ENCODE measurements at places on chromosomes 7 and 10. TPM values are rescaled to one million over a fixed set of nuclear protein-coding genes. Genes with fewer than 3 reads are reported as not detected.

DNA sequence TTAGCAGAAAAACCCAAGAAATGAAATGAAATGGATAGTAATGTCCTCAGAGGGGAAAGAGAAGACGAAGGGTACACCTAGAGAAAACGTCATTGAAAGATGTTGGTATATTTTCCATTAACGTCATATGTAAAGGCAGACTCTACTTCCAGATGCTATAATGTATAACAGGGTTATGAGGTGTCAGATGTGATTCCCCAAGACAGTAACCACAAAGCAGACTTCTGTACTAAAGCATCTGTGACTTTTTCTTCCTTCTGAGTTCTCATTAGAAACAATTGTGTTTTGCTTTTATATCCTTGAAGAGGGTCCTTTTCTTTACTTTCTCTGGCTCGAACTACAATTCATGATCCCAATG is 37.4 kb downstream of the LRRC72 start:
- no peak for DNase-seq

DNA sequence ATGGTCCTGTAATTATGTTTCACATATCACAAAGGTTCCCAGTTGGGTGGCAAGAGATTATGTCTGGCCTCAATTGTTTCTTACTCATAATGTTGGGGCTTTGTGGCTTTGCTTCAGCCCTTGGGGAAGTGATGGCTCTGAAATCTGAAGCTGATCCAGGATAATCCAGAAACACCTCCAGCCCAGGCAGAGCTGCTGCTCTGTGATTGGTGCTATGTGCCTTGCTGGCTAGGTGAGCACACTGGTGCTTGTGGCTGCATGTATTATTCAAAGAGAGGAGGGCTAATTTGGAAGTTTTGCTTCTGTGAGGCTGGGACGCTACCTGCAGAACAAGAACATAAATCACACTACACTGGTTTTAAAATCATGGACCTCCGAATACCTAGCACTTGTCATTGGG is 346.6 kb upstream of the MGMT start:
- no peak for DNase-seq

GRCh38 chr10:21318540-21319167 is 206.8 kb downstream of the SKIDA1 start:
- DNase-seq, result no peak

DNA sequence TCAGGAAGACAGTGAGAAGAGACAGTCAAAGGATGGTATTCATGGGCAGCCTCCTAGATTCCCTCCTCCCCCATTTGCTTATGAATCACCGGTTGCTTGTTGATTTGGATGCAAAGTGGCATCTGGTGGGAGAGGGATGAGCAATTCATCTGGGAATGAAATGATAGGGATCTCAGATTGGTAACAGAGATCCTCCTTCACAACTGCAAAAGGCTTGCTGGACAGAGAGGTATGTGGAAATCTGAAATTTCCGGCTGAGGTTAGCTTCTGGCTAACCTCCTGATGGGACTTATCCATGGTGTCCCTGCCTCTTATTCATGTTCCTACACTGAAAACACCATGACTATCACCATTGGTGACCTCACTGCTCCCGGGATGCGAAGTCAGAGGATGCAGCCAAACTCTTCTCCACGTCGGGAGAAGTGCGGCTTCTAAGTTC is 48.4 kb upstream of the PODXL start:
- DNase-seq, result peak; percentile 68

DNA sequence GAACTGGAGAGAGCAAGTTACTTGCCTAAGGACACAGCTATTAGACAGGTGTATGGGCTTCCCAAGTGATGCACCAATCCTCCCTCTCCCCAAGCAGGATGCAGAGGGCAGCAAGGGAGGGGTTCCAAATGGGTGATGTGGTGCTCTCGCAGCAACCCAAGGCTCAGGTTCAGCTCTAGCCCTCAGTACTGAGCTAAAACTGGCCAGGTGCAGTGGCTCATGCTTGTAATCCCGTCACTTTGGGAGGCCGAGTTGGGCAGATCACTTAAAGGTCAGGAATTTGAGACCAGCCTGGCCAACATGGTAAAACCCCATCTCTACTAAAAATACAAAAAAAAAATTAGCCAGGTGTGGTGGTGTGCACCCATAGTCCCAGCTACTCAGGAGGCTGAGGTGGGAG is 40.7 kb downstream of the GPRIN2 start:
- DNase-seq, result no peak

DNA sequence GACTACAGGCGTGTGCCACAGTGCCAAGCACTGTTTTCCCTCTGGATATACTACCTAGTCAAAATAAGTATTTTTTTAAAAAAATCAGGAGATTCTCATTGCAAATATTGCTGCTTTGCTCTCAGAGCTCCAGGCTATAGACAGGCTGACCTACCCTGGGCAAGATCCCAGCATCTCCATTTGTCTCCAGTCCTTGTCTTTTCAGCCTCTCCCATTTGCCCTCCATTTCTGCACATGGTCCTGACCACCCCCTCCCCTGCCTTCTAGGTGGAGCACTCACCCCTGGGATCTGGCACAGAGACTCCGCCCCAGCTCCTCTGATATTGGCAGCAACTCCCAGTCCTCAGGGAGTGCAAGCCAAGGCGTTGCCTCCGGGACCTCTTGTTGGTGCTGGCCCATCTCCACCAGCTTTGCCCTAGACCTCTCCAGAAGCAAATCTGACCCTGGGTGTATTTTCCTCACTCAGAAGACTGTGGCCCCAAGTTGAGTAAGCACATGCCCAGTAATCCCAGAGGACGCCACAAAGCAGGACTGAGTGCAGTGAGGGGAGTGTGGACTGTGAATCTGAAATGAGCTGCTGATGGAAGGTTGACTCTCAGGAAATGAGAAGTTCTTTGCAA is 120.6 kb downstream of the MTPAP start:
- no peak for DNase-seq

DNA sequence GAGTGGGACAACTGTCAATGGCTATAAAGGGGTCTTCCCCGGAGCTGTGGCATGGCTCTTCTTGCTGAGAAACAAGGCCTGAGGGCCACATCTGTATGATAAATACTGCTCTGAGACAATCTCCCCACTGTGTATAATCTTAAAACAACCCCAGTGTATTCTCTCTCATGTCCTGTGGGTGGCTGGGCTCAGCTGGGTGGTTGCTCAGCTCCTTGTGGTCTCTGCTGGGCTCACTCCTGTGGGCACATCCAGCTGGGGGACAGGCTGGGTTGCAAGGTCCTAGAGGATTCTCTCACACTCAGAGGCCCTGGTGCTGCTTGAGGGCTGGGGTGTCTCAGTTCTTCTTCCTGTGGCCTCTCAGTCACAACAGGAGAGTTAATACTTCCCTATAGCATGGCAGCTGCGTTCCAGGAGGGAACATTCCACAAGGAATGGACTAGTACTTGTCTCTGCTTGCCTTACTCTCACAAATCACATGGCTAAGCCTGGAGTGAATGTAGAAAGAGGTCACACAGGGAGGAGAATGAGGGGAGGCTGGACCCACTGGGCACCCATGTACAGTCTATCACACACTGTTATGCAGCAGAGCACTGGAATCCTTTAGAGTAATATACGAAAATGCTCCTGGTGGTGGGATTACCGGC is 4.5 kb upstream of the EEPD1 start:
- DNase-seq, result no peak

GRCh38 chr7:66748791-66749190 is 8.3 kb downstream of the RABGEF1 start:
- DNase-seq, result no peak

- no peak for DNase-seq
These were observed 47.2 kb downstream of the DNAJC12 start for GRCh38 chr10:67790534-67791408.

Gene ADAM12
- 0.11 TPM for total RNA-seq

All from H7 (cell line).